ENCODE measurements at places on chromosomes 3 and 15.

DNA sequence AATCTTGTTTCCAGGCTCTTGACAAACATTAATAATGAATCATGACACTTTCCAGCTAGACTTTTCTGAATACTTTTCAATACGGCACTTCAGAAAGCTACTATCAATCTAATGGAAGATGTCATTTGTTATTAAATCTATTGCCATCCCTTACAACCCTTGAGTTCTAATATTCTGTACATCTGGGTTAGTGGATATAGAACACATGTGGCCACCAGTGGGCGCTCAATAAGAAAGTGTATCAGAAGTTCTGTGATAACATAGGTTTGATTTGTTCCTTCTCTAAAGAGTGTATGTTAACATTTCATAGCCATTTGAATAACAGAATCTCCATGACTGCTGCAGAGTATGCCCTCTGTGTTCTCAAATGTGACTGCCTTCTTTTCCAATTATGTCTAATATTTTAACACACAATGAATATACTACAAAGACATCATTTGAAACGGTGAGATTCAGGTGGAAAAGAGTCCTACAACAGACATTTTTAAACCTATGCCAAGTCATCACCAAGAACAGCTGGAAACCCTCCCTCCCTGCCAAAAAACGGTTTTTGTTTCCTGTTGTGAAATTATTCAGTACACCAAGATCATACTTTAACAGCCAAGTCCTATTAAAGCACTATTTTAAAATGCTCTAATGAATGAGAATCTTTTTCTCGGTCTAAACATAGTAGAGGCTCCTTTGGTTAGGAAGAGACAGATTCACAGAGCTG lies 22.2 kb downstream of the ALDH1A2 start:
- no peak for DNase-seq

- DNase-seq, result no peak
These were observed 281.4 kb upstream of the CTDSPL start for GRCh38 chr3:37580237-37580636.

DNA sequence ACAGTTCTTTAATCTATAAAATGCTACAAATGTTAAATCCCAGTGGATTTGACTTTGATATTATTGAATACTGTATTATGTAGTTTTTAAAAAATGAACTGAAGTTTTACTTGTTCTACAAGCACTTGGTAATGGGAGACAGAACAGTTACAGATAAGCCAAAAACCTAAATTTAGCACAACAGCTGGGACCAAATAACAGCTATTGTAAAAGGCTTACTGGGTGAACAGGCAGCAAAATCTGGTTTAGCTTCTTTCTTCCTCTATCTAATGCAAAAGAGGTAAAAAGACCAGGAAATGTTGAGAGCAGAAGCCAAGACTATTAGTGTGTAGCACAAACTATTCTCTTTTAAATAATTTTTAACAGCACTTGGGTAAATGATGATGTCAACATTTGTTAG lies 1.6 kb upstream of the ATOSA start:
- no peak for DNase-seq

GRCh38 chr3:167406876-167407492 lies 26.9 kb upstream of the ZBBX start:
- DNase-seq, result no peak

DNA sequence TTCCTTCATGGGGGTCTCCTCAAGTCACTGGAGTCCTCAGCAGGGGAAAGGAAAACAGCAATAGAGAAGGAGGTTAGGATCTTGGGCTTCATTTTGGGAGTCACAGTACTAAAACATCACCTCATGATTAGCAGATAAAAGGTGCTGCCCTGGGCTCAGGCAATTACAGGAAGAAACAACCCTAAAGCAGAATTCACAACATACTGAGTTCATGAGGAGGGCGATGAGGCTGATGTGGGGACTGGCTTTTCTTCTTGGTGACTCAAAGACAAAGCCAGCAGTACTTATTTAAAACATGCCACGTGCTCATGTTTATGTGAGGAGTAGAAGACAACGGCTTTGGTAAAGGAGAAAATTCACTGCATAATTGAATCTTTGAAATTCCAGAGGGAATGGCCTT lies 822.3 kb upstream of the CFAP20DC start:
- no peak for DNase-seq

GRCh38 chr3:111035902-111036301 lies 35.7 kb upstream of the NECTIN3 start:
- no peak for DNase-seq

DNA sequence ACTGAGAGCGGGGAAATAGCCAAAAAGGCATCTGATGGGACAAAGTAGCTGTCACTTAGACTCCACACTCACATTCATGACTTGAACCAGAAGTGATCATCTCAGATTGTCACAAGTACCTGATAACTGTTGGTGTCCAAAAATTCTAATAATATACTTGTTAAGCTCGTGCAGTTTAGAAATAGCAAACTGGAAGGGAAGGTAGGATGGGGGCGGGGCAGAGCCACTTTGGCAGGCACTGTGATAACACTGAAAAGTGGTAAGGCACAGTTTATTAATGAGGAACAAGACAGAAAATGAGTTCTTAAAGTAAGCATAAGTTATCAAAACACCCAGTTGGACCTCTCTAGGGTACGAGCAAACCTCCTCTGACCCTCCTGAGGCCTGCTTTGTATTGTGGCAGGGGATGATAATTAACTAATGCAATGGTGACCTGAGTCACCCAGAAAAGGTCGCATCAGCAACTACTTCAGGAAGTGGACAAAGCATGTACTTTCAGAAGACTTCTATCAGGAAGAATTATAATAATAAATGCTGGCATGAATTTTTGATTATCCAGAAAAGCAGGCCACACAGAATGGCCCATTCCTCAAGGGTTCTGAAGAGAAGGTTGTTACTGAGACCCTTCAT lies 54.4 kb downstream of the ADCY5 start:
- DNase-seq, result no peak

- no peak for DNase-seq
These were observed 91.5 kb downstream of the MYLK start for GRCh38 chr3:123792473-123793201.

DNA sequence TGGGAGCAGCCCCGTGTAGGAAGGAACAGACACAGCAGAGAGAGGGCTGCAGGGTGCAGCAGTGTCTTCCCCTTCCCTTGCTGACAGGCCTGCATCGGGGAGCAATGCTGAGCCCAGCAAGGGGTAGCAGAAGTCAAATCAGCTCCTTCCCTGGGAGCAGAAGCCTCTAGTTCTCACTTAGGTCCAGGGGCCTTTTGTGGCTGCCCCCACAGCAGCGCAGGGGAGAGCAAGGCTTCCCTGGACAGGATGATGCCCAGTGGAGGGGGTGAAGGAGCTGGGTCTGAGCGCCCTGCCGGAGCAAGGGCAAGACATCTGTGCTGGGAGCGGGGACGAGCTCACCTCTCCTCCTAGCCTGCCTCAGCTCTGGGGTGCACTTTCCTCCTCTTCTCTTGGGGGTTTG lies 827 bp downstream of the PLCB2 start:
- DNase-seq, result no peak

DNA sequence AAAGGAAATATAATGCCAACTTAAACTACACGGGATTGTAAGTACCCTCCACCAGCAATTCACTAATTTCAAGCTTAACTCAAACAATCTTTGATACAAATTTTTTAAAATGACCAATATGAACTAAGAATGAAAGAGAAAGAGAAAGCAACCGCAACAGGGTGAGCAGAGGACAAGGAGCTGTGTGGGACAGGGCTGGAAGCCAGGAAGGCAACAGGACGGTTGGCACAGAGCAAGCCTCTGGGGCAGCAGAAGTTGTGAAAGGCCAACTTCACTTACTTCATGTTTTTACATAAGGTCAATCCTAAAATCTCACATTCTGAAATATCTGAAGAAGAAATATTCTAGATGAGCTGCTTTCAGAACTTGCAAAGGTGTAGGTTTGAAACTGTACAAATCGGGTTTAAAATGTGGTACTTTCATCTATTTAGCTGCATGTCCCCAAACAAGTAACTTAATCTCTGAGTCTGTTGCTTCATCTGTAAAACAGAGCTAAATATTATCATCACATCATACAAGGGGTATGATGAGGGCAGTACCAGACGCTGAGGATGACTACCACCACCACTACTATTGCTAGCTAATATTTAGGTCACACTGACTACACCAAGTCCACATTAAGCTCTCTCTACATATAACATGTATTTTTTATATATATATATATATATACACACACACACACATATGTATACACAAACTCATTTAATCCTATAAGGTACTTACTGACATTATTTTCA lies 101.7 kb downstream of the IGSF11 start:
- DNase-seq, result no peak

GRCh38 chr3:130787422-130788068 lies 40.9 kb upstream of the PIK3R4 start:
- no peak for DNase-seq
